CD4-positive, alpha-beta memory T cell (primary cell): ENCODE measurements at places on chromosomes 7 and 10.

- no peaks in the 10 kb centered on the region for H3K27me3 ChIP-seq
- H3K4me3 ChIP-seq = no peak overlapping the region
- H3K4me1 ChIP-seq = peaks cover 15% of the 10 kb centered on the region
- H3K27ac ChIP-seq = no peak overlapping the region
- no peak for DNase-seq
These were observed 10.5 kb downstream of the CAV2 start for GRCh38 chr7:116509982-116510579.

GRCh38 chr10:69130251-69130650, 6.3 kb downstream of the VPS26A start:
- H3K36me3 ChIP-seq = peaks cover 6% of the 10 kb centered on the region
- H3K4me3 ChIP-seq = no peak overlapping the region
- peaks cover 52% of the 10 kb centered on the region for H3K4me1 ChIP-seq
- no peak overlapping the region for H3K27ac ChIP-seq

DNA sequence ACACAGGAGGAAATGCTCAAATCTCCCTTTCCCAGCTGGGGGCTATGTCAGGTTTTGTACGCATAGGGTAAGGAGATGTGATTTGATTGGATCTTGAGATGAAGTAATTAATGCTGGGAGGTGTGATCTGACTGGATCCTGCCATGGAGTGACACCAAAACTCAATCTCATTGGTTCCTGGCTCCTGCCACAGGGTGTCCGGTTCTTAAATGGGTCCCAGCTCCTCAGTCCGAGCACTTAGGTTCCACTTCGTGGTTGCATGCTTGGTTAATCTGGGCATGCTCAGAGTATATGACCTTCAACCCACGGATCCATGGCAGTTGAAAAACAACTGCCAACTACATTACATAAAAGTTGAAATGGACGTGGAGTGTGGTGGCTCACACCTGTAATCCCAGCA, 3.1 kb upstream of the ZNF12 start:
- no peak overlapping the region for H3K4me3 ChIP-seq
- no peak overlapping the region for H3K27ac ChIP-seq
- no peaks in the 10 kb centered on the region for H3K36me3 ChIP-seq
- no peak for DNase-seq
- H3K27me3 ChIP-seq = no peaks in the 10 kb centered on the region

DNA sequence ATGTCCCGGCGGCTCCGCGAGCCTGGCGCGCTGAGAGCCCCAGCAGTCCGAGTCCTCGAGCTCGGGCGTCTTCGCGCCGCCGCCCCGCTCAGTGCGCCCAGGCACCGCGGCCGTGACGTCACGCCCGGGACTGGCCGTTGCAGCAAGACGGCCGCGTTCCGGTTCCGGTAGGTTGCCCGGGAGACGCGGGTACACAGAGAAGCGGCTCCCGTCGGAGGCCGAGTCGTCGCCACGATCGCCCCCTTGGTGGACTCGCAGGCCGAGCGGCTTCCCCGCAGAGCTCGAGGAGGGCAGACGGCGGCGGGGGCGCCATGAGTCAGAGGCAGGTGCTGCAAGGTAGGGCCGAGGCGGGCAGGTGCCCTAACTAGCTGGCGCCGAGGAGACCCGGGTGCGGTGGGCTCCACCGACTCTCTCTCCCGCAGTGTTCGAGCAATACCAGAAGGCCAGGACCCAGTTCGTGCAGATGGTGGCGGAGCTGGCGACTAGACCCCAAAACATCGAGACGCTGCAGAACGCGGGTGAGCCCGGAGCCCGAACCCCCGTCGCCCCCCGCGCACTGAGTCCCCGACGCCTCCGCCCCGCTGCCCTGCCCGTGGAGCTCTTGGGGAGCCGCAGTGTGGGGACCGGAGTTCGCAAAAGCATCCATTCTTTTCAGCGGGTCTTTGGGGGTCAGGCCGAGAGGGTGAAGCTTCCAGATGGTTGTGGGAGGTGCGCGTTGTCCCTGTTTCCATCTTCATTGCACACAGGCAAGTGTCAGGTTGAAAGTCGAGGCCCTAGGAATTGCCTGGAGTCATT, at the start of gene SPAG6:
Gene SPAG6 (plus strand): TSS at position 196 of the 795 bp plus-strand sequence. CDS start 116 bp downstream, at position 312.
- DNase-seq = no peak
- H3K4me3 ChIP-seq = no peak within 1 kb of the TSS
- no peaks in the 10 kb centered on the region for H3K36me3 ChIP-seq
- H3K27me3 ChIP-seq = peaks cover 54% of the 10 kb centered on the region

DNA sequence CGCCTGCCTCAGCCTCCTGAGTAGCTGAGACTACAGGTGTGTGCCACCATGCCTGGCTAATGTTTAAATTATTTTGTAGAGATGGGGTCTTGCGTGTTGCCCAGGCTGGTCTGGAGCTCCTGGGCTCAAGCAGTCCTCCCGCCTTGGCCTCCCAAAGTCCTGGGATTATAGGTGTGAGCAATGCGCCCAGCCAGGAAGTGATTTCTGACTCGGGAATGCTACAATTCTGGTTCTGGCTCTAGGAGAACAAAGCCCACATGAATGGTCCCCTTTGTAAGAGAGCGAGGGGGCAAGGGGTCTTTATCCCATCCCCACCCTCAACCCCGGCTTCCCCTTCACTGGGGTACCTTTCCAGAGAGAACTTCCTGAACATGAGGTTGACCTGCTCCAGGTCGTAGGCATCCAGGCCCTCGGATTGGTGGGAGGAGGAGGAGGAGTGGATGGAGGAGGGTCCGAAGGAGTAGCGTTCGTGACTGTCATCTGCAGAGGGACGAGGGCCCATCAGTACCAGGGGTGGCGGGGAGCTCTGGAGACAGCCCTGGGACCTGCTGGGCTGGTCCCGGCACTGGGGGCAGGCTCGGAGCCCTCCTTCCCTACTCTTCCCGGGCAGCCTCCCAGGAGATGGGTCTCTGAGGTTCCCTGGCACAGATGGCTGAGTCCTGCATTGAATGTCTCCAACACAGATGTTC, 79.9 kb upstream of the GNA12 start:
- H3K27ac ChIP-seq = no peak overlapping the region
- no peaks in the 10 kb centered on the region for H3K4me1 ChIP-seq
- DNase-seq = no peak
- H3K36me3 ChIP-seq = peaks cover 69% of the 10 kb centered on the region
